ENCODE measurements at places on chromosomes 13 and 19. TPM values are rescaled to one million over a fixed set of nuclear protein-coding genes. Genes with fewer than 3 reads are reported as not detected.

The ZNF816 gene
- total RNA-seq, result 27.0 TPM

The B3GNT8 gene
- total RNA-seq, result 4.7 TPM

- peak; percentile 75 for DNase-seq
Measured at GRCh38 chr19:32719611-32720059, at the start of gene TDRD12. Gene TDRD12, plus strand, starts transcription at chr19:32719767. Its CDS starts 306 bp downstream, at chr19:32720073.

DNA sequence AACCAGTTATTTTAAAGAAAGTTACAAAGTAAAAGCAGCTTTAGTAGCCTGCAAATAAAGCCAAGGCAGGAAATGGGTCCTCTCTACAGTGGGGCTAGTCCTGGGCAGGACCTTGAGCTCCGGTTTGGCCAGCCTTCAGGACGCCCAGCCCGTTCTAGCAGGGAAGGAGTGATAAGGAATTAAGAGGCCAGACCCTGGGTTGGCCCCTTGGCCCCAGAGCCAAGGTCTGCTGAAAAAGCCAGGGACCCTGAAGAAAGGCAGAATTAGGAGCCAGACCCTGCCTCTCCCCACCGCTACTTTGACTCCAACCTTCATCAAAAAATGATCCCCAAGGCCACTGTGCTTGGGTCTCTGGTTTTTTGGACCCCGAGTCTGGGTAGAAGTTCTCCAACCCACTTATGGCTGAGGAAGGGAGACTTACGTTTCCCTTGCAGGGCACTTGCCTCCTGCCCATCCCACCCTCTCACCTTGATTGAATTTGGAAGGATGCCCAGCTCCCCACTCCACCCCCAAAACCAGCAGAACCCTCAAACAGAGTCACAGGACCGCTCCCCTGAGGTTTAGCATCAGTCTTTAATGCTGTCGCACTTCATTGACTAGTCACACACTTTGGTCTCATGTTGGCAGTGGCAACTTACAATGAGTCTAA lies 3.9 kb downstream of the DNAJB1 start:
- no peak for DNase-seq

DNA sequence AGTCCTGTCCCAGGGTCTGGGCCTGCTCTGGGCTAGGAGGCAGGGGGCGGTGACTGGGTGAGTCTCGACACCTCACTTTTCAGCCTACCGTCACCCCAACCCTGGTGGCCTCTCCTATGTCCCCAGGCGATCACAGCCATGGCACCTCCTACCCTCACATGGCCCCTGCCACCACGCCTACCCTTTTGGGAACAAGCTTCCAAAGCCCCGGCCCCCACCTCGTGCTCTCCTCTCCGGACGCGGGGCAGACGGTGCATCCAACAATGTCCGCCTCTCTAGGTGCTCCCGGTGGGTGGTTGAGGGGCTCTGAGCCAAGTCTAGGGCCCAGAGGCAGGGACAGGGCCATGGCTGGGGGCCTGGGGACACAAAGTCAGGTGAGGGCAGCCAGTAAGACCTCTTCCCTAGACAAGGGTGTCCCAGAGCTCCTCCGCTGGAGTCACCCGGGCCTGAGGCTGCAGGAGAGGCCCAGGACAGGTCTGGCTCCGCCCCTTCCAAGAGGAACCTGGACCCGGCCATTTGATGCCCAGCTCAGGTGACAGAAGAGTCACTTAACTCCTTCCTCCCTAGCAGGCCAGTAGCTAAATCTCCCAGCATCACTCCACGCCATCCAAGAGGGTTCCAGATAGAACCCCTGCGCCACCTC lies at the start of gene SYNE4:
TSS of gene SYNE4 (minus strand) at position 478 of the 643 bp plus-strand sequence. CDS start at position 346, 132 bp downstream.
- peak; percentile 95 for DNase-seq

GRCh38 chr19:55103190-55103589 lies 14.2 kb downstream of the PPP1R12C start:
- DNase-seq, result no peak

DNA sequence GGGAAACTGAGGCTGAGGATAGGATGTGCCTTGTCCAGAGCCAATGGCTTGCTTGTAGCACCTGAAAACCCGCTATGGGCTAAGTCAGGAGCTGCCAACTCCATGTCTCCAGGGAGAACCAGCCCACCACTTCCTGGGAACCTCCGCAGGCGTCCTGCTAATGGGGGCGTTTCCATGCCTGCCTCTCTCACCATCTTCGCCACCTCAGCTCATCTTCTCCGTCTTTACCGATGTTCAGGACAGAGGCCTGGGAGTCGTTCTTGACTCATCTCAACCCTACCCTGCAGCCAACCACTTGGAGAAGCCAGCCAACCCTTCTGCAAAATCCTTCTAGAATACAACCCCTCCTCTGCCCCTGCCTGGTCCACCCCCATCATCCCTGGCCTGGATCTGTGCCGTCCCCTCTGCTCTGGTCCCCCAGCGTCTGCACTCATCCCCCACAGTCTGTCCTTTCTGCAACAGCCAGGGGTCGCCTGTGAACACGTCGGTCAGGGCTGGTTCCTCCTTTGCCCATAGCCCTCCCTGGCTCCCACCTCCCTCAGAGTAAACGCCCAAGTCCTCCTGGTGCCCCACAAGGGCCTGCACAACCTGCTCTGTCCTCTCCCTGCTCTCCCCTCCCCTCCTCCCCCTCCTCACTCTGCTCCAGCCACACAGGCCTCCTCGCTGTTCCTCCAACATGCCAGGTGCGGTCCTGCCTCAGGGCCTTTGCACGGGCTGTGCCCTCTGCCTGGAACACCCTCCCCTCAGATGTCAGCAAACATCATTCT lies 31.0 kb downstream of the PTPRS start:
- peak; percentile 72 for DNase-seq

DNA sequence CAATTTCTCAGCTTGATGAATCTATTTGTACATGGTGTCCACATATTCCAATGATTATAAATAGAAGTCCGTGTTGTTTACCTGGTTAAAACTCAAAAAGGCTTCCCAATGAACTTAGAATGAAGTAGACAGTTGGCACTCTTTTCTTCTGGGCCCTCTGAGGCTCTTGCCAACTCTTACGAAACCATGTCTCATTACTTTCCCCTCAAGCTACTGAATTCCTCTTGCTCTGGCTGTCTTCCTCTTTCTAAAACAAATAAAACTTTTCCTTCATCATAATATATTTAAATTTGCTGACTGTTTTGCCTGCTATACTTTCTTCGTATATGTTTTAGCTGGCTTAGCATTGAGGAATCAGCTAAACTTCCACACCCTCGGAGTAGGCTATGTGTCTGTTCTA lies 139.7 kb downstream of the SLITRK6 start:
- DNase-seq, result no peak

- no peak for DNase-seq
Measured at GRCh38 chr13:23504180-23504579, 66.0 kb upstream of the TNFRSF19 start.

Data from endodermal cell (in vitro differentiated cells).